Non-pigmented ciliary epithelial cell (primary cell): ENCODE measurements at places on chromosomes 2 and 18.

DNA sequence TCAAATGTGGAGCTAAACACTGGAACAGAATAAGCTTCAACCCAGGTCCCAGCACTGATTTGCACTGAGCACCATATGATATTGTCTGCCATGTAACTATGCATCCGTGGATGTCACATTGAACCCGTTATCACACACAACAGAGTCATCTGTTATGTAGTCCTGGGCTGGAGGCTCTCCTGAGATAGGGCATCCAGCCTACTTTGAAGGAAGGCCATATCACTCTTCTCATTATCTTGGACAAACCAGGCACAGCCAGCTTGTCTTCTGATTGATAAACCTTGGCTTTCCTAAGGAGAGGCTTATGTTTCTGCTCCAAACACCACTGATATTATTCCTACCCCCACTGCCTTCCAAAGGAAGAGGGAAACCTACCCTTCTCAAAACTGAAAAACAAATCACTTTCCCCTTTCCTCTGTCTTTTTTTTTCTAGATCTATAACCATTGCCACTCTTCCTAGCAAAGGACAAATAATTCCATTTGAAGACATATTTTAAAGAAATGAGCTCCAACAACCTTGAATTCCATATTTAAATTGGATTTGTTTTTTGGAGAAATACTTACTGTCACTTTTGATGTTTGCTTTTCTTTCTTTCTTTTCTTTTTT lies 16.4 kb downstream of the RSAD2 start:
- DNase-seq = no peak

DNA sequence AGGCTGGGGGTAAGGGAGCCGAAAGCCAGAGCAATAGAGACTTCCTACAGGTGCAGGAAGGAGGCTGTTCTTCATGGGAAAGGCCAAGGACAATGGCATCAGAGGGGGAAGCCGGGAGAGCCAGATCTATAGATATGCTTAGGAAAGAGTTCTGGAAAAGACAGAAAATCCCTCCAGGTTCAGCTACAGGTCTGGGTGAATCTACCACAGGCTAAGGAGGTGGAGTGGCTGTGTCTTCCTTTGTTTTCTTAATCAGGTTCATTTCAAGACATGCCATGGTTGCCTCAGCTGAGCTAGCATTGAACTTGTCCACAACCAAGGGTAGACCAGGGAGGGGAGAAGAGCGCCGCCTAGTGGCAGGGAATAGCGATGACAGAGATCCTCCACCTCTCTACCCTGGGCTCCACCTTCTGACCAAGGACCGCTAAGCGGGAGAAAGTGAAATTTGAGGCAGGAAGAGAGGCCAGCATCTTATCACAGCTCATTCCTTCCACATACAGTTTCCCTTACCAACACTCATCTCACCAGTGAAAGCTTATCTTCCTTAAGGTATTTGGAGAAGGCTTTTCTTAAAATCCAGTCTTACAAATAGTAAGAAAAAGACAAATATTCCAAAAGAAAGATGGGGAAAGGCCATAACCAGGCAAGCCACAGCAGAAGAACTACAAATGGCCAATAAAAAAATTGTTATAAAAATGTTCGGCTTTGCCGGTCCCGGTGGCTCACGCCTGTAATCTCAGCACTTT lies 74.2 kb downstream of the VIT start:
- DNase-seq = no peak

GRCh38 chr2:83972128-83972527 lies 487.0 kb downstream of the SUCLG1 start:
- no peak for DNase-seq

- no peak for DNase-seq
Observed at GRCh38 chr2:175575346-175576258, 394.1 kb upstream of the ATP5MC3 start.

DNA sequence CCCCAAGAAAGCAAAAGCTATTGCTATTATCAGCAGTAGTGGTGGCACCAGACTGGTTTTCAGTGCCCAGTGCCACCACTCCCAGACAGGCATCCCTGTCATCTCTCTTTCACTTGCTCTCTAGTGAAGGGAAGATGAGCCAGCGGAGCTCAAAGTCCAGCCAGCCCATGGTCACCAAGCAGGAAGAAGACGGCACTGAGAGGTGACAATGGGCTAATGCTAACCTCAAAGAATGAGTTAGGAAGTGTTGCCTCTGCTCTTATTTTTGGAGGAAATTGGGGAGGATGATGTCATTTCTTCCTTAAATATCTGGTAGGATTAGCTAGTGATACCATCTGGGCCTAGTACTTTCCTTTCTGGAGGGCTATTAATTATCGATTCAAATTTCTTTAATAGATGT lies 1.7 kb downstream of the SP140 start:
- DNase-seq = no peak

- DNase-seq = no peak
Observed at GRCh38 chr2:147363181-147363580, 481.6 kb upstream of the ACVR2A start.
